ENCODE measurements at places on chromosomes 4 and X.

- no peak for DNase-seq
Observed at GRCh38 chr4:98720871-98721480, 62.6 kb upstream of the TSPAN5 start.

DNA sequence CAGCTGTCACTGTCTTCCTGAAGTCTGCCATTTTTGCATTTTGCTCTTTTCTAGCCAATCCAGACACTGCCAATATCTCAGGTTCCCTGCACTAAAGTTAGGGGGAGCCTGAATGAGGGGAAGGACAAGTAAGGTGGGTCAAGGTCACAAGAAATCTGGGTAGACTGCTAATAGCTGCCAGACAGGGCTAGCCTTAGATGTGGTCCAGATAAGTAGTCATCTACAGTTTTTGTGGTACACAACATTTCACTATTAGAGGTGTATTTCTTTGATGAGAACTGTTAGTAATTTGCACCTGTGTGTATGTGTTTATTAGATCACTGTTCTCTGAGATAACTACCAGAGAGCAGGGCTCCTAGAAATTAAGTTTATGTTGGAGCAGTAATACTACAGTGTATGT is 9.4 kb downstream of the LHFPL1 start:
- no peak for DNase-seq

GRCh38 chr4:184167576-184167975 is 50.1 kb downstream of the ENPP6 start:
- no peak for DNase-seq

DNA sequence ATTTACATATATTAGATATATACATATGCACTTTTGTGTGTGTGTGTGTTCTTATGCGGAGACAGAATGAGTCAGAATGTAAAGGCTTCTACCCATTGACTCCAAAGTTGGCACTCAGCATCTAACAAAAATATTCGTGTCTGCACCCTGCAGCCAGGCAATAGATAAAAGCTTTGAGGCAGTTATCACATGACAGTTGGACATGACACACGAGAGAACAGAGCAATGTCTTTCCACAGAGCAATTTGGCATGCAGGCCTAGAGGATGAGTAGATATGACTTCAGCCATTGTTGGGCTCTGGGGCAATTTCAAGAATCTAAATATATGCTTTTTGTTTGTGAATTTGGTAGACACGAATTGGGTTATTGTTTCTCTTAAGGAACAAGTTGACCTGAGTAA is 391.2 kb downstream of the SLITRK2 start:
- no peak for DNase-seq

DNA sequence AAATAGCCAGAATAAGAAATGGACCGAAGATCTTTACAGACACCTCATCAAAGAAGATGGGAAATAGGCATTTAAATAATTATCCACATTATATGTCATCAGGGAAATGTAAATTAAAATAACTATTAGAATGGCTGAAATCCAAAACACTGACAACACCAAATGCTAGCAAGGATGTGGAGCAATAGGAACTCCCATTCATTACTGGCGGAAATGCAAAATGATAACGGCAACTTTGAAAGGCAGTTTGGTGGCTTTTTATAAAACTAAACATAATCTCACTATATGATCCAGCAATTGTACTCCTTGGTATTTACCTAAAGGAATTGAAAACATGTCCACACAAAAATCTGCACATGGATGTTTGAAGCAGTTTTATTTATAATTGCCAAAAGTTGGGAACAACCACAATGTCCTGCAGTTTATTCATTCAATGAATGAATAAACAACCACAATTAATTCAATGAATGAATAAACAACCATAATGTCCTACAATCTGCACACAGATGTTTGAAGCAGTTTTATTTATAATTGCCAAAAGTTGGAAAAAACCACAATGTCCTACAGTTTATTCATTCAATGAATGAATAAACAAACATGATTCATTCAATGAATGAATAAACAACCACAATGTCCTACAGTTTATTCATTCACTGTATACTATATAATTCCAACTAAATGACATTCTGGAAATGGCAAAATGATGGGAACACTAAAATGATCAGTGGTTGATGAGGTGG is 117.6 kb upstream of the PCDH18 start:
- no peak for DNase-seq

DNA sequence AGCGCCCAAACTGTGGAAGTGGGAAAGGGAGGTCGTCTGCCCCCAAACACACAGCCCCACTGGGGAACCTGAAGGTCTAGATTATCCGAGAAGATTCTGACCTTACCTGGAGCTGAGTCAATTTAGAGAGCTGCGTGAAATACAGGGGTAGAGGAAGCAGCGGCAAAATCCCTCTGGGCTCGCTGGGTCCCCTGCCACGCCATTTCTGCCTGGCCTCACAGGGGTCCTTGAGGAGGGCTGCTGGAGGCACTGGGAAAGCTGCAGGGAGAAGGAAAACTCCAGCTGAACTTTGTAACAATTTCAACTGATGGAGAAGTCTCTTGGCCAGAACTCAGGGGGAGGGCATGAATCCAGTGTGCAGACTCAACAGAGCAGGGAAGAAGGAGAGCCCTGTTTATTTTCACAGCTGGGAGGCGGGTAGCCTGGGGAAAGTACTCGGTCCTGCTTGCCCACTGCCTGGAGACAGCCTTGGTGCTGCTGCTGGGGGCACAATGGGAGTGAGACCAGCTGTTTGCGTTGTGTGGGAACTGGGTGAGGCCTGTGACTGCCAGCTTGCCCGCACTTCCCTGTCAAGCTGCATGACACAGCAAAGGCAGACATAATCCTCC is 93.2 kb upstream of the MAPK10 start:
- DNase-seq, result no peak

- DNase-seq, result no peak
Observed at GRCh38 chr4:168693750-168694490, 197.1 kb downstream of the PALLD start.
